ENCODE measurements at places on chromosomes 12 and 14.

DNA sequence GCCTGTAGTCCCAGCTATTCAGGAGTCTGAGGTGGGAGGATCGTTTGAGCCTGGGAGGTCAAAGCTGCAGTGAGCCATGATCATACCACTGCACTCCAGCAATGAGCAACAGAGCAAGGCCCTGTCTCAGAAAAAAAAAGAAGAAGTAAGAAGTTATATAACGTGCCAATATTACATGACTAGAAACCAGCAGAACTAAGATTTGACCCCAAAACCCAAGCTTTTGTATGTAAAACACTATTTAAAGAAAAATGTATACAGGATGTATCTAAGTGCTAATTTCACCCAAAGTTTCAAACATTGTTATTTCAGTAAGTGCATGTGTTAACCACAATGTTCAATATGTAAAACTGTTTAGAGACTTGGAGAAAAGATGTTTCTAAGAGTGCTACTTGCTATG is 94.7 kb downstream of the SLC5A8 start:
- DNase-seq, result no peak

GRCh38 chr14:99647411-99647810 is 2.5 kb downstream of the HHIPL1 start:
- DNase-seq, result no peak

DNA sequence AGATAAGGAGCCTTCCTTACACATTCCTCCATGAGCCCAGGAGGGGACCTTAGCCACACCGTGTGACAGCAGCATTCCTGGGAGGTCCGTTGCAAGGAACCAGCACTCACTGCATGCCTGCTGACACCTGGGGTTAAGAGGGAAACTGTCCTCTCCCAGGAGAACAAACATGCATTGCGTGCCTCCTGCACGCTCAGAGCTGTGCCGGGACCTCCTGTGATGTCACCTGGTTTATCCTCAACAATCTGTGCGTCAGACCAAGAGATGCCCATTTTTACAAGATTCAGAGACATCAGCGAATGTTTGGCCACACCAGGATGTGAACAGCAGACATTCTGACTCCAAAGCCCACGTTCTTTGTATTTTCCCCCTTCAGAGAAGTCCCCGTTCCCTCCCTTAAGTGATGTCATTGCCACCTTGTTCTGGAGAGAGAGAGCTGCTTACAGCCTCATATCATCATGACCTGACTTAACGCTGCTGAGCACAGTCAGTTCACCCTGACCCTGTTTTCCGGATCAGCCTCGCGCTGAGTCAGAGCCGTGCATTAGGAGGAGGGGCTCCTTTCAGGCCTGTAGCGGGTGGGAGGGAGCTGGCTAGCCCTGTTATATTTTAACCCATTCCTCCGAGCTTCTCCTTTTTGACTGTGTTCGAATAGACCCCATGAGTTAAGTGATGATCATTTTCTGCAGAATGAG is 36.2 kb downstream of the TMEM120B start:
- DNase-seq, result no peak

DNA sequence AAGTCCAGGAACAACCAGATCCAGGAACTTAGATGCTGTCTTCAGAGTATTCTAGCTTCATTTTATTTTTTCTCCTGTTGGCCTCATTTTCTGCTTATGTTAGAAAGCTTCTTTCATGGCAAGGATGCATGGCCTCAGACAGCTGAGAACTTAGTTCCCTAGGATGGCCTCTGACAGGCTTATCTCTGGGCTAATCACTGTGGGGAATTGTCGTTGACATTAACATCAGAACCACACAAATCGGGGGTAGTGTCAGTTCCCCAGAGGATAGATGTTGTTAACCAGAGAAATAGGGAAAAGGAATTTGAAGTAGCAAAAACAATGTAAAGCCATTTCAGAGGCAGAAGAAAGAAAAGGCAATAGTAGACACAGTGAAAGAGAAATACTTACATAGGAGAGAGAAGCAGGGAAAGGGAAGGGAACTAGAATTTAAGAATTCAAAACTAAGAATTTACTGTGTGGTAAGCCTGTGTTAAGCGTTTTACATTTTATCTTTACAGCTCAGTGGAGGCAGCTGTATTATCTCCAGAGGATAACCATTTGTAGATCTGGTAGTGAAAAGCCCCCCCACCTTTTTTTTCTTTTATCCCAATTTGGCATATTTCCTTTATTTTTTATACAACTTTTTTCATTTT is 21.8 kb downstream of the FUT8 start:
- DNase-seq, result no peak

DNA sequence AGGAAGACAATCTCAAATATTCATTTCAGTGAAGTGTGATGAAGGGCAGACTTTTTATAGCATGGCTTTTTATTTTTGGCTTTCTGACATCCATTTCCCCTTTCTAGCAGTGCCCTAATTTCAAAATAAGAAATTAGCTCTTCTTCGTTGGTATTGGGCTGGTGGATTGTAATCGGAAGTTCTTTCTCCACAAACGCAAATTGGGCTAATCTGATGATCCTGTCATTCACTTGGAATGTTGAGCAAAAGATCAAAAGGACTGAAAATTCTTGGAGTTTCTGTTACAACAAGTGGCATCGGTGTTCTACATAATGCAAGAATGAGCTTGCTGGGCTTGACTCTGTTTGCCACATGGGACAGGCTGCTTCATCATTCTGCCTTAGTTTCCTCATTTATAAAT is 1182.8 kb downstream of the FLRT2 start:
- DNase-seq, result no peak

- no peak for DNase-seq
These were observed 63.5 kb downstream of the GALNT16 start for GRCh38 chr14:69323266-69323998.

DNA sequence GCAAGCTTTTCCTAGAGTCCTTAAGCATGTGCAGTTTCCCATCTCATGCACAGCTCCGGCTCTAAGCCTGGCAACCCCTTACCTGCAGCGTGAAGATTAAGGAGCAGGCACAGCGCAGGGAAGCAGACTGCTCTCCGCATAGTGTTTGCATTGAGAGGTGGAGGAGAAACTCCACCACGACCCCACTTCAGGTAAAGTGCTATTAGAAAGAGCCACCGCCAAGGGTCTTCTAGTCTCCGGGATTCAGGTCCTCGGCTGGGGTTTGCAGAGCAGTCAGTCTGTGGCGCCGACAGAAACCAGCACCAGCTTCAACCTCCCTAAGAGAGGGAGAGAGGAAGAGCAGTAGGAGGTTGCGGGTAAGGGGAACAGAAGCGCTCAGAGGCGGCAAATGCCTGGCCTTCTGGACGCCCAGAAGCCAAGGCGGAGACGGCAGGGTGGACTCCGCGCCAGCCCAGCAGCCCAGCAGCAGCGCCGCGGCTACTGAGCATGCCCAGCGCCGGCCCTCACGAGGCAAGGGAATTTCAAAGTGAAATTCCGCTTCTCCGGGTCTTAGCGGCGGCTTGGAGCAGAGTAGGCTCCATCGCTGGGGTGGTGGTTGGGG is at the start of gene PTPRR:
Gene PTPRR (minus strand): TSS at position 488 of the 601 bp plus-strand sequence. CDS start 348 bp downstream, at position 140.
- DNase-seq, result no peak

GRCh38 chr12:13530966-13531365 is 334.4 kb downstream of the EMP1 start:
- DNase-seq, result no peak

DNA sequence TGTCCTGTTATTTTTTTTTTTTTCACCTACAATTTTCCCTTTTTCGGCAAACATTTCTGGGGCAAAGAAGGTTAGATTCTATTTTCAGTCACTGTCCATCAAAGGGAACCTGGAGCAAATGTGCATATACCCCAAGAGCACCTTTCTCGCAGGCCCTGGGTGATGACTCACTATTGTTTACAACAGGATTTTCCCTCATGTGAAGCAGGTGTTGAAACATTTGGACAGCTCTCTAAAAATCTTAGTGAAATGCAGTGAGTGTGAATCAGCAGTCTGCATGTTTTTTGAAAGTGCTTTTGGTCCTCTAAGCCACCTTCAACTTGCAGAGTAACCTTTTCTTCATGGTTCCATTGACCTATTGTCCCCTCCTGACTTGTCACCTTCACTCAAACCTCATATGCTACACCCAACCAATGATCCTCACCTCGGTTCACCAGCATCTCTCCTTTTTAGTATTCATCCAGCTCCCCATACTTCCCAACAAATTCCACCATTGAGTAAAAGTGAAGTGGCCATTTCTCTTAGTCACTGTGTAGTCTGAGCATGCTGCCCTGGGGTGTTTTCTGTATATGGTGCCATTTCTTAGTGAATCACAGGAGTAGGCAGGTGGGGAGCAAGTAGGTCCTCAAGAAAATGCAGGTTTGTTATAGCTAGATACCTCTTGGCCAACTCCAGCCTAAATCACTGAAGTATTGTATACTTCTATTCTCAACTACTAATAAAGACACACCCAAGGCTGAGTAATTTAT is 260.2 kb downstream of the BMP4 start:
- DNase-seq, result no peak

DNA sequence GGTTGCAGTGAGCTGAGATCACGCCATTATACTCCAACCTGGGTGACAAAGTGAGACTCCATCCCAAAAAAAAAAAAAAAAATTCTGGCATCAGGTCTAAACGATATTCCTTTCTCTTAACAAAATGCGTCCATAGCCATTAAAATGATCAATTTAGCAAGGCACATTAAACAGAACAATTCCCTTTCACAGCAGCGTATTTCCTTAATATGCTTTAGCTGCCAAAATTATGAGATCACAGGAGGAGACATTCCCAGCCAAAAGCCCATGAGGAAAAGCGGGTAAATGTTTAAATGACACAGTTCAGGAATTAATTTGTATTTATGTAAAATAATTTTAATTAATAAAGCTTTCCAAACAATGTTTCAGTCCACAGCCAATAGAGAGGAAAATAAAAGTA is 43.0 kb upstream of the SELPLG start:
- DNase-seq, result no peak

All from T follicular helper cell (primary cell).